ENCODE measurements at places on chromosomes 6 and 20.

DNA sequence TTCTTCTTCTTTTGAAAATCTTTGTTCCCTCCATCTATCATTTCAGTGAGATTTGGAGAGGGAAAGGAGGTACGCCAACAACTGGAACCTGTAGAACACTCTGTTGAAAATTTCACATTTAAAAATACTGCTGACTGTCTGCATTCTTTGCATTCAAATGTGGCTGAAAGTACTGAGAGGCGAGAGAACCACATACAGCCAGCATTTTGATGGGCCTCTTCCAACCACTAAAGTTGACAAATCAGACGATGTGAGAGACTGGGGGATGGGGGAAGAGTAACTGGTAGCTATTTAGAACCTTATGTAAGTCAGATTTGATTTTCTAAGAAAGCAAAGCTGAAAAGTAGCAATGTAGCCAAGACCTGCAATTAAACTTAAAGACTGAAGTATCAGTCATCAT is 77.5 kb downstream of the FKBP5 start:
- no peak for DNase-seq

DNA sequence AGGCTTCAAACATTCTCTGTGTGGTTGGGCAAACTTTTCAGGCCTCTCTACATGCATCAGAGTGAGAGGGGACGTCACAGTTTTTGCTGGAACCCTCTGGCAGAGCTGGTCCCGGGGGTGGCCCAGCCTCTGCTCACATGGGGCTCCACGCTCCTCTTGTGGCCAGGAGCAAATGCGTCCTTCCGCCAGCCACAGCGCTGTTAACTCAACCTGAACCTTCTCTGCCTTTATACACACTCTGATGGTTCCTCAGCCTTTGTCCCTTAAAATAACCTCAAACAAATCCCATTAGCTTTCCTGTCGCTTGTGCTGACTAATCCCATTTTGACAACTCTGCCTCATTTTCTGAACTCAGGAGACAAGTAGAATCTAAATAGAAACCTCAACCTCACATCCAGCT is 39.4 kb upstream of the TGM6 start:
- DNase-seq, result no peak

DNA sequence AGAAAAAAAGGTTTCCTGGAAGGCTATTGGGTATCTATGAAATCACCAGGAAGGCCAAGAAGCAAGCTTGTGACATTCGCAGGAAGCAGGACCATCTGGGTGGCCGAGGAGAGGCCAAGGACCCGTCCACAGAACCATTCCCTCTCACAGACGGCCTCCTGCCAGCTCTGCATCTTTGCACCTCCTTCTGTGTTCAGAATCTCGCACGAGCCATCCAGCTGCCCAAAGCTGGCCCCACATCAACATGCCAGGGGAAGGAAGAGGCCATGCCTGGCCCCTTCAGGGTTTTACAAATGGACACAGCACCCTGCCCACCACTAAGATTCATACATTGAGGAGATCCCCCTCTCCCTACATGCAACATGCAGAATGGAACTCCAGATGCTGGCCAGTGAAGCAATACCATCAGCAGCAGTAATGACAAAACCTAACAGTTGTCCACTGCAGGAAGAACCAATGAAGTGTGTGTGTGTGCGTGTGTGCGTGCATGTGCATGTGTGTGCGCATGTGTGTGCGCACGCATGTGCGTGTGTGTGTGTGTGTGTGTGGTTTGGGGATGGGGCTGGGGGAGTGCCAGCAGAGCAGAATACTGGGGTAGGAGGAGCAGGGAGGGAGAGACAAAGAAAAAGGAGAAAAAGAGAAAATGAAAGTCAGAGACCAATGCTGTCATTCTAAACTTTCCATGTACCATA is 184.2 kb upstream of the FOXQ1 start:
- no peak for DNase-seq

- DNase-seq, result no peak
Measured at GRCh38 chr6:91539456-91539855, 952.6 kb upstream of the MAP3K7 start.

DNA sequence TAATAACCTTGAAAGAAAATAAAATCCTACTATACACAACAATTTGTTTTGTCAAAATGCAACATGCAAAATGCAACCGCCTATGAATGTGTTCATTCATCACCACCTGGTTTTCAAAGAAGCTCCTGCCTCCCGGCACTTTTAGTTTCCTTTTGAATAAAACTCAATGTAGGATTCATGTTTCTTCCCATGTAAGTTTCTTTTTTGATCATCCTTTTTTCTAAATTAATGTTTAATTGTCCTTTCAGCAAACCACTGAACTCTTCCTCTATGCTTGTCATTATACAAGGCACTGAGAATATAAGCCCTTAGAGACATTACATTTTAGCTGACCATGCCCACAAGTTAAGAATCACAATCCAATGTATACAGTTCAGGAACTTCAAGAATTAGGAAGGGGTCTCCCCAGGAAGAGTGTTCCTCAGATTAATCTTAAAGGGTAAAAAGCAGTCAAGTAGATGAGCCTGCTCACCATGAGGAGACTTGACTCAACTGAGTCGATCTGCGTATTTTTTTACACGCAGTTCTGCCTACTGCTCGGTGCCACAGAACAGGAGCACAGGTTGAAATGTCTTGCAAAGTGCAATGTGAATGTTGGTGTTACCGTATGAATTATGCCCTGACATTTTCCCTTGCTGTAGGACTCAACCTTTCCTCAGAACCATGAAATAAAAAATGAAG is 7.2 kb upstream of the THEMIS start:
- DNase-seq, result no peak

Data from memory B cell (primary cell).